ENCODE measurements at places on chromosomes 5 and 9.

GRCh38 chr5:72141440-72142355 lies 34.4 kb downstream of the MAP1B start:
- no peak for DNase-seq

DNA sequence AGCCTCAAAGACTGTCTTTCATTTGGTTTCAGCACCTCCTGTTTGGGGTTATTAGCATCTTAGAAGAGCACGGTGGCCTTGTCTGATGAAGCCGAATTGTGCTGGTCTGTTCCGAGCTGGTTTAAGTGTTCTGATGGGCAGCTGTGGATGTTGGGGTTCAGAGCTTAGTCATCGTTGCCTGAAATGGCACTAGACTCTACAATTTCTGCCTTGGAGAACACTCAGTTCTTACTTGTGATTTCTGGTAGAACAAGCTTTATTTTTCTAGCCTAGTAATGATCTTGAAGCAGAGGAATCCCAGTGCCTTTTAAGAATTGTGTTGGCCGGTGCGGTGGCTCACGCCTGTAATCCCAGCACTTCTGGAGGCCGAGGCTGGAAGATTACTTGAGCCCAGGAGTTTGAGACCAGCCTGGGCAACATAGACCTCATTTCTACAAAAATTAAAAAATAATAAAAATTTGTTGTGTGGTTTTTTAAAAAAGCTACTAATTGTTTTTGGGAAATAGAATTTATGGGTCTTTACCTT lies 7.8 kb downstream of the FBXW5 start:
- no peak for DNase-seq

DNA sequence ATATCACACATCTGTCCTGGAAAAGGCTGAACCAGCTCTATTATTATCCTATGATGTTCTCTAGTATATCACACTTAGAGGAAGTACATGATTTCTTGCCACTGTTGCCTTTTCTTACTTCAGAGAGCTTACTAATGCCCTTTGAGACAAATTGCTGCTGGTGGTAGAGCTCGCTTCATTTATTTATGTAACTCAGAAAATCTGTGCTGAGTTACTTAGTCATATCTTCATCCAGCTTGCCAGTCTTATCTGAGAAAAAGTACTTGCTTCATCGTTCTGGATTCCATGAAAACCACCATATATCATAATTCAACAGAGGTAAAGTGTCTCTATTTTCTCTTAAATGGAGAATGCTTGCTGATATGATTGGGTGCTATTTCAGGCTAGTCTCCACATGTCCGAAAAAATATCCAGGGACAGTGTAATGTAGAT lies 26.6 kb downstream of the PTPDC1 start:
- DNase-seq, result no peak

DNA sequence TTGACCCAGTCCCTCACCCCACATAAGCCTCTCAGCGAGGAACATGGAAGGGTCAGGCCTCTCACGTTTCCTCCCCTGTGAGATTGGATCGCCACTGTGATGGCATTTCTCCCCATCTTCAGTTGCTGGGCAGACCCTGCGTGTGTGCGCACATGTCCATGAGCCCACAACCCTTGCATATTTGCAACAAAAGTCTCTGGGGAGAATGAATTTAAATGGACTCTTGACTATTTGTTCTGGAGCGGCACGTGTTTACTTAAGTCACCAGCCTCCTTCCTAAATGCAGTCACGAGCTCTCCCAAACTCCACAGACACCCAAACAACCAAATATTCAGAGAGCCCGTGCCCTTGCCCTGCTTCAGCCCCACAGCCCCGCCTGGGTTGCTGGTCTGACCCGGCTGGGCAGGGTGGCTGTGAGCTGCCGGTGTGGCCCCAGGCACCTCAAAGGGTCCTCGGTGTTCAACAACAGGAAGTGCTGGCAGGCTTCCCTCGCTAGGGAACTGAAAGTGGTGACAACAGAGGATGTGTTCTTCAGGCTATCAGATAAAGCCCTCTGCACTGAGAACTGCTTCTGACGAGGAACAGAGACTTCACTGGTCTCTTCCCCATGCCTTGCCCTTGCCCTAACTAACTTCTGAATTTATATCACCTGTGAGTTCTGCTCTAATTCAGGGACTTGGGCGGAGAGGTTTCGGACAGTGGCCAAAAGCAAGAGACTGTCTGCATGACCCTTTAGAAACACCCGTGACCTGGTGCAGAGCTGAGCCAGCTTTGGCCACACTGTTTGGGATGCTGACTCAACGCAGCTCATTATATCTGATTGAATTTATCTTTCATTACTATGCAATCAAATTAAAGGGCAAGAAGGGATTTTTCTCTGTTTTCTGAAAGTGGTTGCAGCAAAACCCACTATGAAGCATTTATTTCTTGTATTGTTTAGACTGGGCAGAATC lies 19.2 kb upstream of the CD180 start:
- DNase-seq, result peak; percentile 95

GRCh38 chr5:11617080-11617479 lies 287.2 kb downstream of the CTNND2 start:
- no peak for DNase-seq

GRCh38 chr5:37370864-37371726 lies at the start of gene NUP155:
NUP155 (minus strand) TSS chr5:37371106; CDS start chr5:37370977, 129 bp downstream.
- peak; percentile 93 for DNase-seq

- no peak for DNase-seq
Observed at GRCh38 chr5:69467442-69468225, 25.0 kb upstream of the OCLN start.

- DNase-seq, result no peak
Observed at GRCh38 chr5:169650701-169651331, 13.7 kb downstream of the DOCK2 start.

DNA sequence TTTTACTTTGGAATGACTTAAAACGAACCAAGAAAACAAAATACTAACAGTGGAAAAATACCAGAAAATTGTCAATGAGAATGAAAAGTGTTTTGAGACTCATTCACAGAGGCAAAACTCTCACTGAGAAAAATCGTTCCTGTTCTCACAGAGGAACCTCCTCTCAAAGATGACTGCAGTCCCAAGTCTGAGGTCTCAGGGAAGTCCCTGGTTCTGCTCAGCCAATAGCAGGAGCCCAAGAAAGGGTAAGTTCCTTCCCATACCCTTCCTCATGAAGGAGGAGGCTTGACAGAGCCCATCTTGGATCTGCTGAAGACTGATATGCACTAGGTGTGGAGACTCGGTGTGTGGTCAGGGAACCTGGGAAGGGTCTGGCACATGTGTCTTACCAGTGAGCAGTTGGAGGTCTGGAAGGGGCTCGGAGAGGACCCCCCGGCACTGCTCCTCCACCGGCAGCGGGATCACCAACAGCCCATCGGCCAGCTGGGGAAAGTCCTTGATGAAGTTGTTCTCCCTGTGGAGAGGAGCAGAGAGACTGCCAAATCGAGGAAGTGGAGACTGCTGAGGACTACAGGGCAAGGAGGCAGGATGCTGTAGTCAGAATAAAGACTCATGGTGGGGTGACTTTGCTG lies 46.0 kb downstream of the TRIM32 start:
- DNase-seq, result no peak

DNA sequence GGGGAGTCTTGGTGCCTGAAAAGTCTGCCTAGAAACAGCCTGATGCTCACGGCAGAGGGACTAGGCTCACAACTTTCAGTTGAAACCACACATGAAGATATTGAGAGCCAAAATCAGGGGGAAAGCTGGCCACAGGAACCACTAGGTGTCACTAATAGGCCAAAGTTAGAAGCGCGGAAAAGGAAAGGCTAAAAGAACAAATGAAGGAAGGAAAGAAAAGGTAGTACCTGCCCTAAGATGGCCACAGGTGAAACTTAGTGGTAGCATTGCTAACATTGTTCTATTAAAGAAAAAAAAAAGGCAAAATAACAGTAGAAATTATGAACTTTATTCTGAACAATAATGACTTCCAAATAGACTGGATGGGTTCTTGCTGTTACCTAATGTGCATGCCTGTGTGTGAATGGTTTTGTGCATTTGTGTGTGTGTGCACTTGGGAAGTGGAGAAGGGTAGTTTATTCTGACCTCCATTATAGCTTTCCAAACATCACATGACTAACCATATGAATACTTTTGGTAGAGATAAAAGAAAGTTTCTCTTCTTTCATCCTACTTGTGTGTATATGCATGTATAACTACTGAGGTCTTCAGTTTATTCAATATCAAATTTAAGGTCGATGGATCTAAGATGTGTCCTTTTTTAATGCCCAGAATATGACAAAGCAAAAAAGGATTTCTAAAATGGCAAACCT lies 2.1 kb upstream of the RFESD start:
- DNase-seq, result peak; percentile 73

DNA sequence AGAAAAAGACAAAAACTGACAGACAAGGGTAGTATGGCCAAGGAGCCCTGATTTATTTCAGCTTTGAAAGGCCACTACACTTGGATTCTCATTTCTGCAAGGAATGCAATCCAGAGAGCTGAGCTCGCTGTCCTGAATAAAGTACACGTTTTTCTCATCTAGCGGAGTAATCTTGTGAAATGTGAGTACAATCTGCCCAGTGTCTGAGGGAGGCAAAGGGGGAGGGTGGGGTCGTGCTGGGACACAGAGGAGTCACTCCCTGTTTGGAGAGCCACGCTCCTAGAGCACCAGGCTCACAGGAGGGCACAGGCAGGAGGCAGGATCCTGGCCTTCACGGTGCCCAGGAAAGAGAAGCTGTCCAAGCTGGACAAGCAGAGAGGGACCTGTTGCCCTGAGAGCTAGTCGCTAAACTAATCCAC lies 51.0 kb upstream of the IFNK start:
- DNase-seq, result no peak

- DNase-seq, result no peak
Observed at GRCh38 chr5:124816381-124816780, 69.9 kb upstream of the ZNF608 start.

DNA sequence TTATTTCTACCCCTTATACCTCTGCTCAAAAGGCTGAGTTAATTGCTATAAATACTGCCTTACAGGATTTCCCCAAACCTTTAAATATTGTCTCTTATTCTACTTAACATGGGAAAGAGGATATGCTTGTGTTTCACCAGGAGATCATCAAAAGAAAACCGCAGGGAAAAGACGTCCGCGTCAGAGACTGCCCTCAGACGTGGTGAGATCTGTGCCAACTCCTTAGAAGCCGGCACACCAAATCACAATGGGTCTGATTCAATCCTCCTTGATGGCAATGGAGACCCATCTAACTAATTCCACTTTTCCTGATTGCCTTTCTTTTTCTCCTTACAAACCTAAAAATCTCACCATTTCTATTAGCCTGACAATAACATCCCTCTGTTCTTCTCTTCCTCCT lies 55.0 kb downstream of the SH3PXD2B start:
- no peak for DNase-seq

- DNase-seq, result no peak
Observed at GRCh38 chr5:150353032-150353675, 4.3 kb upstream of the TCOF1 start.

DNA sequence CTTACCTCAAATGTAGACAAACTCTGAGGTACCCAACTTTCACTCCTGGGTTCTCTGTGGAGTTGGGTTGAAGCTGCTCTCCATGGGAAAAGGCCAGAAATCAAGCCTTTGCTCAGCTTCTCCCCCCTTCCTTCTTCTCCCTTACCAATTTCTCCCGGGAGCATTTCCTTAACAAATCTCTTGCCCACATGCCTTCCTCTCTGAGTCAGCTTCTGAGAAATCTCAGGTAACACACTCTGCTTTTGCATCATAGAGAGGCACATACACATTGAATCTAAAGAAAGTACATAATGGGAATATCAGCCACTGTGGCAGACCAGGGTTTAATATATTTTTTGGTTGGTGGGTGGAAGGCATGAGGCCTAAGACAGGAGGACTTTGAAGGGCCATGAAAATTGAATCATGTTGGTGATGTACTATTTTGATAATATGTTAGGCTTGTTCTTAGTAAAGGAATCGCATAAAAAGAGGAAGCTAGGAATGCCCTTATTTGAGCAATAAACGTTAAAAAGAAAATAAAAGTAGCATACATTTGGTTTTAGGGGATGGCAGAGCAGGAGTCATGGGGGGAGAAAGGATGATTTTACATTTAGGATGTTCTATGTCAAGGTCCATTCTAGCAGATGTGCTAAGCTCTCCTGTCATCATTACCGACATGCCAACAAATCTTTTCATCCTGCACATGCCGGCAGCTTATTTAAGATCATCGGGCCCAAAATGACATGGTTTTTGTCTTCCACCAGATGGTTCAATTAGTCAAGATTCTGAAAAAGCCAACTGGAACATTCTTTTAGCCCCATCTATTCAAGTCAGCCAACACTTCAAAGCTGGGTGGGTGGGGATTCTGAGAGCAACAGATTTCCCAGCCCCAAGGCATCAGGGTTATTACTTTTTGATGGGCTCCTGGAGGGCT lies 199.5 kb upstream of the CLINT1 start:
- no peak for DNase-seq

GRCh38 chr9:36877239-36877638 lies 156.8 kb downstream of the PAX5 start:
- peak; percentile 50 for DNase-seq

- DNase-seq, result no peak
Observed at GRCh38 chr9:127506117-127506813, 55.0 kb downstream of the LRSAM1 start.

- DNase-seq, result no peak
Observed at GRCh38 chr5:108720391-108720790, 27.3 kb upstream of the FER start.

- no peak for DNase-seq
Observed at GRCh38 chr5:115452536-115453235, 91.9 kb downstream of the FEM1C start.

- no peak for DNase-seq
Observed at GRCh38 chr9:22657713-22658112, 211.1 kb downstream of the DMRTA1 start.

- no peak for DNase-seq
Observed at GRCh38 chr5:120456006-120456405, 8.1 kb upstream of the PRR16 start.

DNA sequence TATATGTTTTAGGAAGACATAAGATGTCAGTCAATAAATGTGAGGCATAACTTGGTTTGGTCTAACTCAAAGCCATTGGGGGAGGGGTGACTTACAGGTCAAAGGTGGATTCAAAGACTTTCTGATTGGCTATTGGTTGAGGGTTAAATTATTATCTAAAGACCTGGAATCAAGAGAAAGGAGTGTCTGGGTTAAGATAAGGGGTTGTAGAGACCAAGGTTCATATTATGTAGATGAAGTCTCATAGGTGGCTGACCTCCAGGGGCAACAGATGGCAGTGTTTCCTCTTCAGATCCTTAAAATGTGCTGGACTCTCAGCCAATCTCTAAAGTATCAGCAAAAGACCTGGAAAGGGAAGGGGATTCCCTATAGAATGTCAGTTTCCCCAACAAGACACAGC lies 51.3 kb upstream of the MINAR2 start:
- DNase-seq, result no peak

- no peak for DNase-seq
Observed at GRCh38 chr5:73789851-73790281, 163.9 kb downstream of the ARHGEF28 start.

DNA sequence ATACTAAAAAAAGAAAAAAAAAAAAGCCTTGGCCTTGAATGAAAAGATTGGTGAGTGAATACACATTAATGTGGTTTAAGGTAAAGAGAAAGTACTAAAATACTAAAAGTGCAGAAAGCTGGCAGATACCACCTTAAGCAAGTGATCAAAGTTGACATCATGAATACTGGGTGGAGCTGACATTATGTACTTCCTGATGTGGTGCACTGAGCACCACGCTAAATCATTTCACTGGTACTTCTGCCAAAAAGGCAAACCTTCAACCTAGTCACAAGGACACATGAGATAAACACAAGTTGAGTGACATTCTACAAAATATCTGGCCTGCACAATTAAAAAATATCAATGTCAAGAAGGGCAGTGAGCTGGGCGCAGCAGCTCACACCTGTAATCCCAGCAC lies 33.8 kb upstream of the PANK3 start:
- DNase-seq, result no peak

All from B cell (primary cell).